NCI-H2081 (cell line): ENCODE measurements at places on chromosomes 3 and 15.

GRCh38 chr3:129428007-129428375 is 445 bp downstream of the EFCAB12 start:
- DNase-seq: no peak

- no peak for DNase-seq
Measured at GRCh38 chr3:66655671-66656070, 154.8 kb upstream of the LRIG1 start.

GRCh38 chr3:49279376-49279775 is 2.3 kb upstream of the C3orf62 start:
- DNase-seq: no peak

- no peak for DNase-seq
Measured at GRCh38 chr15:24747376-24747775, 71.8 kb downstream of the NPAP1 start.

DNA sequence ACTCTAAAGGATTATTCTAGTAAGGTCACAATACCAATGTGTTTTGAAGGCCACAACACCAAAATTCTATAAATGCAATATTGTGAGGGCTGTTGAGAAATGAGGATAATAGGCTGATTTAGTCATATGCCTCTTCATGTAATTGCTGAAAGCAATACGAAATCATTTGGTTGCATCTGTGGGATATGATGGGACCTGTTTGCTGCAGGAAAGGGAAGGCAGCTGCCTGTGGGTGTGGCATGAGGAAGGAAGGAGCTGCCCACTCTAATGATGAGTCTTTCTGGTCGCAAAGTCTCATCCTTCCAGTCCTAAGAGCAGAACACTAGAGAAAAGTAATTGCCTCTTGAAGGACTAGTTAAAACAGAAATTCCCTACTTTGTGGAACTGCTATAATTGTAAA is 245.3 kb upstream of the ZPLD1 start:
- no peak for DNase-seq

- no peak for DNase-seq
Measured at GRCh38 chr3:113534365-113534764, 2.0 kb downstream of the SIDT1 start.

DNA sequence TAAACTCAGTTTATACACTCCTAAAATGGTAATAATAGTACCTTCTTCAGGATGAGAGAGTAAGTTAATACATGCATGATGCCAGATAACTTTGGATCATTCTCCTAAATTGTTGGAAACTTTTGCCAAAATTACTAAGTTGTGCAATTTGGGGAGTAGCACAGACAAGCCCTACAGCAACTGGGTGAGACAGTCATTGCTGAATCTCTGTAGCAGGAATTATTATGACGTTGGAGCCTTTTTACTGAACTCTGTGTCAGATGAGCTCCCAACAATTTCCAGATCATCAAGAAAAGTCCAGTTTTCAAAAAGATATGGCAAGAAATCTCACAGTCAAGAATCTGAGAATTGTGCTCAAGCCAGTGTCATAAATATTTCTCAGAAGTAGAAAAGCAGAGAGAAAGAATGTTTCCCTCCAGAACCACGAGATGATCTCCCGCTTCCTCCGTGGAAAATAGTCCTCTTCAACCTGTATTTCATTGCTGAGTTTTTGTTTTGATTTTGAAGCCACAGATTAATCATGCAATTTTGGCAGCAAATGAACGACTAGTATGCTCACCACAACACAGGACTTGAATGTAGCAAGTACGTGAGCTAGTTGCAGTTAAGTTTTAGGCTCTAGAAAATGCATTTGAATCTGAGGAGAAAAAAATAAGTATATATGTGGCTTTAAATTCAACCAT is 485.4 kb downstream of the CNTN6 start:
- DNase-seq: no peak

DNA sequence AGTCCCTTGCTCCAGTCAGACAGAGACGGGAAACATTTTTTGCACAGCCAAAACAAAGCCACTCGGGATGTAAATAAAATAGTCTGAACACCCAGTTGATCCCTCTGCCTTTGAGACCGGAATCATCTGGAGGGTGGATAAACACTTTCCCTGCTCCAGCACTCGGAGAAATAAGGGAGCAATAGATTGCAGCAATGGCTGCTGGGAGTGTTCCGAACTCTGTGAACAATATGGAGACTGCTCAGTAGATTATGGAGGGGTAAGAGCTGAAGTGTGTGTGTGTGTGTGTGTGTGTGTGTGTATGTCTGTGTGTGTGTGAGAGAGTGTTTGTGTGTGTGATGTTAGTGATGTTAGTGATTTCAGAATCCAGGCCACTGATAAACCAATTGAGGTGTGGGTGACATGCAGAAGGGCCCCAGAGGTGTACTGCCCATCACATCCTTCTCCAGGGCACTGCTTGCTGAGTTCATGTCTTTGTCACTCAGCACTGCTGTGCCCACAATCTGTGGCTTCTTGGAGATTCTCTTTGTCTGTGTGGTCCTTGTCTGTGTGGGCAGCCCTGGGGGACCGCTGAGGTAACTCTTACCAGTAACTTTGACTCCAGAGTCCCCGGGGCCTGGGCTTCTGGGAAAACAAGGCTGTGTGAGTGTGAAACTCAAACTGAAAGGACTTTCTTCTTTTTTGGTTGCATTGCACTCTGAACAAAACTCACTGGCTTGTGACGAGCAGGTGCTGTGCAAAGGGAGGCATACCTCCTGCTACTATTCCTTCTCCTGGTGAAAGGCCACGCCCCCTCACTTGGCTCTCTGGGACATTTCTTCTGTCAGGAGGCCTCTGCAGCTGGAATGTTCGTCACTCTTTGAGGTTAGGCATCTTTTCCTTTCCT is 23.0 kb downstream of the CRYGS start:
- no peak for DNase-seq

GRCh38 chr15:68303134-68303533 is 25.6 kb downstream of the FEM1B start:
- DNase-seq: no peak

GRCh38 chr3:81699536-81700320 is 61.7 kb downstream of the GBE1 start:
- DNase-seq: no peak

DNA sequence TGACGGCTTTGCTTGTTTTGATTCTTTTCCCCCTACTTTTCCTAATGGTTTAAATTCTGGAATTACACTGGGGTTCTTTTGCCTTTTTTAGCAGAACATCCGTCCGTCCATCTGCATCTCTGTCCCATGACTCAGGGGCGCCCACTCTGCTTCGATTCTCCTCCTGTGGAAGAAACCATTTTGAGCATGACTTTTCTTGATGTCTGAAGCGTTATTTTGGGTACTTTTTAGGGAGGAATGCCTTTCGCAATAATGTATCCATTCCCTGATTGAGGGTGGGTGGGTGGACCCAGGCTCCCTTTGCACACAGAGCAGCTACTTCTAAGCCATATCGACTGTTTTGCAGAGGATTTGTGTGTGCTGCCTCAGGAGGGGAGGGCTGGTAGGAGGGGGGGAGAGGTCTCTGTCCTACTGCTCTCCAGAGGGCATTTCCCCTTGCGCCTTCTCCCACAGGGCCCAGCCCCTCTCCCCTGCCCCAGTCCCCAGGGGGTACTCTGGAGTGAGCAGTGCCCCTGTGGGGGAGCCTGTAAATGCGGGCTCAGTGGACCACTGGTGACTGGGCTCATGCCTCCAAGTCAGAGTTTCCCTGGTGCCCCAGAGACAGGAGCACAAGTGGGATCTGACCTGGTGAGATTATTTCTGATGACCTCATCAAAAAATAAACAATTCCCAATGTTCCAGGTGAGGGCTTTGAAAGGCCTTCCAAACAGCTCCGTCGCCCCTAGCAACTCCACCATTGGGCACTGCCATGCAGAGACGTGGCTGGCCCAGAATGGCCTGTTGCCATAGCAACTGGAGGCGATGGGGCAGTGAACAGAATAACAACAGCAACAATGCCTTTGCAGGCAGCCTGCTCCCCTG is 19.5 kb upstream of the BSN start:
- peak; percentile 73 for DNase-seq

- no peak for DNase-seq
Measured at GRCh38 chr3:194497799-194498575, 11.2 kb upstream of the ATP13A3 start.

GRCh38 chr3:144273601-144274000 is 302.0 kb downstream of the DIPK2A start:
- DNase-seq: no peak

DNA sequence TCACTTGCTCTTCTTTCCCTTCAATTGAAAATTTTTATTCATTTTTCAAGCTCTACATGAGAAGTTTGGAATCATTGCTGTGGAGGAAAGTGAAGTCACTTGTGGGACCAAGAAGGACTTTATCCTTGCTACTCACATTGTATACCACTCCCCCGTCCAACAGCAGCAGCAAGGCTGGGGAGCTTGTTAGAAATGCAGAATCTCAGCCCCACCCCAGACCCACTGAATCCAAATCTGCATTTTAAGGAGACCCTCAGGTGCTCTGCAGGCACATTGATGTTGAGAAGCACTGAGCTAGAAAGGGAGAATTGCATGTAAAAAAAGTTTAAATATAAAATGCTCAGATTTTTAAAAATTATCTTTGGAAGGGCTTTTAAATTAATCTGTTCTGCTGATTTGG is 202.3 kb upstream of the MRPL3 start:
- no peak for DNase-seq

GRCh38 chr15:68347392-68347791 is 69.8 kb downstream of the FEM1B start:
- no peak for DNase-seq

GRCh38 chr3:25257026-25257425 is 171.0 kb upstream of the RARB start:
- DNase-seq: no peak

GRCh38 chr3:138213398-138214085 is 26.4 kb downstream of the ARMC8 start:
- no peak for DNase-seq

GRCh38 chr3:72961752-72962151 is 34.9 kb upstream of the PPP4R2 start:
- DNase-seq: no peak

DNA sequence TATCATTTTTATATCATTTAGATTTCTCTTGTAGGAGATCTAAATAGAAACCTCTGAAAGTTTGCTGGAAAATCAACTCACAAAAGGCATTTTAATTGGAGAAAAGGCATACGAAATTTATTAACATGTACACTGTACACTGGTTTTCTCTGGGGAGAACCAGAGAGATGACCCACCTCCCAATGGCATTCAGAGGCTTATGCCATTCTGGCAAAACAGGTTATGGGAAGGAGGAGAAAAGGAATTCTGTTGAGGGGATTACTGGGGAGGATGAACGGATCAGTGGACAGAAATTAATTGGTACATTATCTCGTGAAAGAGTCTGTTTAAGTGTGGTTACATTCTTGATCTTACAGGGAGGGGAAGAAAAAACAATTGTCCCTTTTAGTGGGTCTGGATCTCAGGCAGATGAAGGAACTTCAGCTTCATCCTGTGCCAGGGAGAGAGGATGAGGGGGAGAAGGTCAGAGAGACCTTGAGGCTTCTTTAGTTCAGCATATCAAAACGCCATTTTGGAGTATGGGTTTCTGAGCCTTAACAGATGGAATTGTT is 16.5 kb downstream of the RAB11A start:
- DNase-seq: no peak

DNA sequence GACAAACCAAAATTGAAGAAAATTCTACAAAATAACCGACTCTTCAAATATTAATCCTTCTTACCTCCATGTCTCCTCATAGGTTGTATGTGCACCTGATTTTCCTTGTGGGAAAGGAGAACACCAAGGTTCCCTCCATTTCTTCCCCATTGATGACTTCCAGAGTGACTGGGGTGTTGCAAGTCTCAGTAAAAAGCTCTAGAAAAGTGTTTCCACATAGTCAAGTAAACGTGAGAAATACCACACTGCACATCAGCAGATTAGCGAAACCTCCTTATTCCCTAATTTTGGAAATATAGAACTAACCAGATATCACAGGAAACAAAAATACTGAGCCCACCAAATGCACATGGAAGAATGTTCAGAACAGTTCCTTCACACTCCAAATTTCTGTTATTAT is 4.9 kb upstream of the RPN1 start:
- no peak for DNase-seq

DNA sequence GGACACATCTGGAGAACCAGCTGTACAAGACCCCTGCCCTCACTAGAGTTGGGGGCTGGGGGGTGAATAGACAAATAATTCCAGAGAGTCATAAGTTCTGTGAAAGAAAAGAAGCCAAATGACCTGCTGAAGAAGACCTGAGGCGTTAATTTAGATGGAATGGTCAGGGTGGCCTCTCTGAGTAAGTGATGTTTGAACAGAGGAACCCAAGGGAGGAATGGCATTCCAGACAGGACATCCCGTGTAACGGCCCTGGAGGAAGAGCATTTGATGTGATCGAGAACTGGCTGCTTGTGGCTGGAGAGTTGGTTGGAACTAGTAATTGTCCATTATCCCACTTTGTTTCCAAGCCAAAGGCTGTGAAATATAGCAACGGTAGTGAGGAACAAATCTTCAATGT is 1.7 kb downstream of the NR2C2 start:
- no peak for DNase-seq

GRCh38 chr15:36609793-36610192 is 30.4 kb downstream of the CDIN1 start:
- no peak for DNase-seq

GRCh38 chr15:79948095-79948695 is 22.8 kb downstream of the BCL2A1 start:
- no peak for DNase-seq

- no peak for DNase-seq
Measured at GRCh38 chr3:73835945-73836344, 211.2 kb upstream of the PDZRN3 start.

GRCh38 chr15:70504299-70504951 is 258.9 kb downstream of the UACA start:
- no peak for DNase-seq

DNA sequence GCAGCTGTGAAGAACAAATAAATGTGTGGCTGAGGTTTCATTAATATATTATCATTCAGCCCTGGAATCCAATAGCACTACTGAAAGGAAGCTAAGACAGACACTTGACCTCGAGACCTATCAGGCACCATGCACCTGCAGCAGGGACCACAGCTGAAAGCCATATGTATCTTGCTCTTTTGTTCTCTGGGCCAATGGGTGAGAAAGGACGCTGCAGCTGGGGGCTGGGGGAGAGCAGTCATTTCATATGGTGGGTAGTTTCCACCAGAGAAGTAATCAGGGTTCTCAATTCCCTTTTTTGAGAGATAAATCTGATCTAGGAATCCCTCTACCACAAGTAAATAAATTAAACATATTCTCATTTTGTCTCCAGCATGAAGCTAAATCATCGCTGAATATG is 225.6 kb upstream of the STRIT1 start:
- no peak for DNase-seq
